Thymus (tissue), 14 donors: ENCODE measurements at places on chromosomes 3 and 15. TPM values are rescaled to one million over a fixed set of nuclear protein-coding genes. Genes with fewer than 3 reads are reported as not detected.

DNA sequence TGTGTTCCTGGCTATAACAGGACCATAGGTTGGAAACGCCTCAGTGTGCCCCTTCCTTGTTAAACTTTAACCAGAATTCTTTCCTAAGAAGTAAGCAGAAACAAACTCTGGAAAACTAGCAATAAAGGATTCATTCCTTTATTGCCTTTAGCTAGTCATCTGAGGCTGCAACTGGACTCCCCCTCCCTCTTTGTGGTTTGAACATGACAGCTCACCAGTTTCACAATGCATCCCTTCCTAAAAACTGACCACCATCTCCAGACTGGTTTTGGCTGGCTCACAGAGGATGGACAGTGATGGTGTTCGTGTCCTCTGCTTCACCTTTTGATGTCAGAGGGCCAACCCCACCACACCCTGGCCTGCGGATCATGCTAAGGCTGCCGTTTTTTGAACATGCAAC, 27.9 kb upstream of the TGFBR2 start:
- no peak overlapping the region for H3K27ac ChIP-seq
- H3K4me3 ChIP-seq, result no peak overlapping the region
- H3K27me3 ChIP-seq, result no peaks in the 10 kb centered on the region
- no peaks in the 10 kb centered on the region for H3K4me1 ChIP-seq
- H3K36me3 ChIP-seq, result no peaks in the 10 kb centered on the region

DNA sequence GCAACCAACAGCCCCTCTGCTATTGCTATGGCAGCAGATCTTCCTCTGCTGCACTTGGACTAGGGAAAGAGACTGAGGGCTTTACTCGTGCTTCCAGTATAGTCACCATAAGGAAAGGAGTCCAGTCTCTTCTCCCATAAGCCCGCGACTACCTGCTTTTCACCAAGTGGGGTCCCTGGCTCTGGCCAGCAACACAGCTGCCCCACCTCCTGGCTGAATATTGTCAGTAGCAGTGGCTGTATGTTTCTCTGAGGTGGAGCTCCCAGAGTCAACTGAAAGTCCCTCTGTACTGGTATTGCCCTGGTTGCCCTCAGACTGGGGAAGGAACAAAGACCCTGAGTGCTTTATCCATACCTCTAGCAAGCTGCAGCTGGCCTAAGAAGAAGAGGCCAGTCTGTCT, 719.6 kb downstream of the SQOR start:
- no peak overlapping the region for H3K4me3 ChIP-seq
- H3K27me3 ChIP-seq, result no peaks in the 10 kb centered on the region
- H3K27ac ChIP-seq, result no peak overlapping the region

DNA sequence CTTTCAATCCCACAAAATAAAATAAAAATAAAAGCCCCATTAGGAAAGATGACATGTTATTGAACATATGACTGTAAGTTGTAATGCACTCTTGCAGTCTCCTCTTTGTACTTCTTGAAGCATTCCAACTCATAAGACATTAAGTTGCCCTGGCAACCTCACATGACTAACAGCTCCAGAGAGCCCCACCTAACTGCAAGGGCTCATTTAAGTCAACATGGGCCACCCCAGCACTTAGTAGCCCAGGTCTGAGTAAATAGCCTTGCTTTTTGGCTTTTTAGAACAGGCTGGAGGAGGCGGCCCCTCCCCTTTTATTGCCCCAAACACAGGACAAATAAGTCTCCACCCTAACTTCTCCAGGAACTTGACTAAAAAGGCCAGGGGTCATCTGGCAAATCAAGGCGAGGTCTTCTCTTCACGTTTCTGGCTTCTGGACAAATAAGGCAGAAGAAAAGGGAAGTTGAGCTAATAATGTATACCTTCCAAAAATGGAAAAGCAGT, 135.1 kb downstream of the TMCO5A start:
- no peak overlapping the region for H3K27ac ChIP-seq
- no peak overlapping the region for H3K4me3 ChIP-seq
- peaks cover 4% of the 10 kb centered on the region for H3K27me3 ChIP-seq
- no peaks in the 10 kb centered on the region for H3K36me3 ChIP-seq

- no peaks in the 10 kb centered on the region for H3K4me1 ChIP-seq
- no peak overlapping the region for H3K4me3 ChIP-seq
- no peak overlapping the region for H3K27ac ChIP-seq
- no peaks in the 10 kb centered on the region for H3K36me3 ChIP-seq
These were observed 652 bp downstream of the DUOX1 start for GRCh38 chr15:45130291-45131000.

DNA sequence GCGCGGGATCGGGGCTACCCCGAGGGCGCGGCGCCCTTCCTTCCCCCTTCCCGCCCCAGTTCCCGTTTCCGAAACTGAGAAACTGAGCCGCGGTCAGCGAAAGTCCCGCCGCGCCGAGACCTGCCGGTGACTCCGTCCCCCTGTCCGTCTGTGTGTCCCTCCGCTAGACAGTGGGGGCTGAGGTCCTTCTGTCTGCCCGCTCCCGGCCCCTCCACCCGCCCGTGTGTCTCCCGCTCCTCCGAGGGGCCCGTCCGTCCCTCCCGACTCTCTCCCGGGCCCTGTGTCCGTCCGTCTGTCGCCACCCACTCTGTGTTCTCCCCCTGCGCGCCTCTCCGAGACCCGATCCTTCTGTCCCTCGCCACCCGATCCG, 426 bp downstream of the PRKCD start:
- no peaks in the 10 kb centered on the region for H3K36me3 ChIP-seq
- H3K27me3 ChIP-seq, result peaks cover 48% of the 10 kb centered on the region
- H3K4me1 ChIP-seq, result peaks cover 28% of the 10 kb centered on the region
- H3K27ac ChIP-seq, result no peak overlapping the region

PYGO1 gene
- 0.71 TPM for total RNA-seq

ZNF717 gene
- total RNA-seq, result 8.4 TPM
